ENCODE measurements at places on chromosomes 16 and 17.

GRCh38 chr17:6027342-6028024, 42.7 kb upstream of the WSCD1 start:
- no peak for DNase-seq

- no peak for DNase-seq
Observed at GRCh38 chr17:32835291-32835761, 41.6 kb downstream of the MYO1D start.

DNA sequence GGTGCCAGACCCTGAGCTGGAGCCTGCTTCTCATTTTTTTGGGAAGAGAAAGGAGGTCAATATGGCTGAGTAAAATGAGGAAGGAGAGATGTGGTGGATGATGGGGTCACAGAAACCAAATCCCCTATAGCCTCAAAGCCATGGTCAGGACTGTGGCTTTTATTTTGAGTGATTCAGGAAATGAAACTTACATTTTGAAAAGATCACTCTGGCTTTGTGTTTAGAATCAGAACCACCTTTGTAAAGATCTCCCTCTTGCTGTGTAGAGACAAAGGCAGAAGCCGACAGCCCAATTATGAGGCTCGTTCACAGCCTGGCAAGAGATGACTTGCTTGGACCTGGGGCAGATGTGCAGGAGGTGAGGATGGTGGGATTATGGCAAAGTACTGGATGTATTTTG, 121.6 kb upstream of the ANKFN1 start:
- DNase-seq, result no peak

DNA sequence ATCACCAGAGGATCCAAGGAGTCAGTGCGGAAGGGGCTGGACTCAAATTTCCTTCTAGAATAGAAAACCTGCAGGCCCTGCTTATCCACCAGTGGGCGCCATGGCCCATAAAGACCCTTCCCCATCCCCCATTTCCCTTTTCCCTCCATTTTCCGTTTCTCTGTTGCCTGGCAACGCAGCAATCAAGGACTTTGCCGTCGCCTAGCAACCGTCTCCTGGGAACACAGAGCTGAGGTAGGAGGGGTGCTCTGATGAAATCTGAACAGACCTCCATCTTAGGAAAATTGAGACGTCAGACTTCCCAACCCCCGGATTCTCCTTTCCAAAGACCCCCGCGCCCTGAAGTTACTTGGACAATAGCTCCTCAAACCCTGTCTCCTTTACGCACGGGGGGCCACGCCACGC, 5.7 kb downstream of the DLG4 start:
- no peak for DNase-seq

DNA sequence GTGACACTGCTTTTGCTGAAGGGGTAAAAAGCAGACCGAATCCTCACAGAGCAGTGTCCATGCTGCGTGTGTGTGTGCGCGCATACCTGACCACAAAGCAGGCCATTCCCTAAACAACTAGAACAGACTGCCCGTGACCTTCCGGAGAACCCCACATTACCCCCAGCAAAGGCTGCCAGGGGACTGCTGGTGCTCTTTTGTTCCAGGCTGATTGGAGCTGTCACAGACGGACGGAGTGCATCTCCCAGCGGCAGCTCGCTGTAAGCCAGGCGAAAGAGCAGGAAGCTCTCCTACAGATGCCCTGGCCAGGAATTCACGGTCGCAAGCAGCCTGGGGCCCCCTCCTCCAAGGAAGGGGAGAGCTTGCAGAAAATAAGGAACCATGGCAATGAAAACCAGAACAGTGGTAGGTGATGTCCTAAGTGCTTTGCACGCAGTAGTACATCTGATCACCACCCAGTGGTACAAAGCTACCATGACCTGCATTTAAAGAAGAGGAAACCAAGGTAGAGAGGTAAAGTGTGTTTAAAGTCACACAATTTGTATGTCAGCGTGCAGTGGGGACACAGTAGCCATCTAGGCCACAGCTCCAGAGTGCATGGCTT, 153.4 kb upstream of the DYNLRB2 start:
- DNase-seq, result no peak

DNA sequence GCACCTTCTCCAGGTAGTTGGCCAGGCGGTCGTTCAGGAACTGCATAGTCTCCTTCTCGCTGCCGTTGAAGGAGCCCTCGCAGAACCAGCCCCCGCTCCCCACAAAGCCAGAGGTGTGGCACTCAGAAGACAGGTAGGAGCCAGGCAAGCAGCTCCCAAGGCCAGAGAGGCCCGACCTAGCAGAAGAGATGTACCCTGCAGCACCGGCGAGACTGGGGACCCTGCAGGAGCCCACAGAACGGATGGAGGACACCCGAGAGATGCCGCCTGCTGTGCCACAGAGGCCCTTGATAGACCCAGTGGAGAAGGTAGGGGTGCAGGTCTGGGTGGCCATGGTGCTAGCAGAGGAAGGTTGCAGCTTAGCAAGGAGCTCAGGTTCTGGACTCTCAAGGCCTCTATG, at the start of gene KRT36:
TSS of gene KRT36 (minus strand) at position 380 of the 400 bp plus-strand sequence. CDS start at position 334, 46 bp downstream.
- no peak for DNase-seq

GRCh38 chr17:57282296-57282695, 26.0 kb downstream of the MSI2 start:
- DNase-seq, result no peak

DNA sequence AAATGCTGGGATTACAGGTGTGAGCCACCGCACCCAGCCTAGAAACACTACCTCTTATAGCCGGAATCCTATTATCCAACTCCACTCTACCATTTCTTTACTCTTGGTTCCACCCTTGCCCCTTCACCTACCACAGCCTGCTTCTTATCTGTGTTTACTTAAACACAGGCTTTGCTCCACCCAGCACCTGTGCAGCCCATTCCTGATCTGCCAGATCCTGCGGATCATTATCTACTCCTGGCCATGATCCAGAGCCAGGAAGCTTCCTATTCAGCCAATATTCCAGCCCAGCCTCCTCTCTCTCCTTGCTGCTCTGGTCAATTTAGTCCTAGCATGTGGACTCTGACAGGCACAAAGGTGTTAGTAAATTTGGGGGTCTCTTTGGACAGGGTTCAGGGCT, 98.8 kb upstream of the MED13 start:
- DNase-seq, result no peak

- no peak for DNase-seq
Observed at GRCh38 chr17:13582776-13583547, 18.8 kb downstream of the HS3ST3A1 start.
